ENCODE measurements at places on chromosomes 5 and 9. TPM values are rescaled to one million over a fixed set of nuclear protein-coding genes. Genes with fewer than 3 reads are reported as not detected.

TRPM3 gene
- total RNA-seq, result 10.6 TPM

NAIF1 gene
- total RNA-seq, result 9.2 TPM

PDCD1LG2 gene
- 9.6 TPM for total RNA-seq

PHYHD1 gene
- 5.5 TPM for total RNA-seq

ADAMTSL1 gene
- 55.4 TPM for total RNA-seq

SLC36A2 gene
- not detected for total RNA-seq

FCHO2 gene
- total RNA-seq, result 21.9 TPM

GPR150 gene
- total RNA-seq, result 0.18 TPM

AQP3 gene
- total RNA-seq, result 2.3 TPM

SPATA31C1 gene
- total RNA-seq, result not detected

EPB41L4B gene
- 0.29 TPM for total RNA-seq

PCDHA11 gene
- not detected for total RNA-seq

CCL28 gene
- 0.86 TPM for total RNA-seq

GAPT gene
- not detected for total RNA-seq

AGTPBP1 gene
- 4.3 TPM for total RNA-seq

FAM151B gene
- 2.9 TPM for total RNA-seq

ZDHHC11B gene
- not detected for total RNA-seq

NPR3 gene
- 4.6 TPM for total RNA-seq

ZFP2 gene
- total RNA-seq, result 0.58 TPM

HTR1A gene
- not detected for total RNA-seq

SPATA31E1 gene
- under 0.01 TPM for total RNA-seq

FAXDC2 gene
- 8.5 TPM for total RNA-seq

NUTM2G gene
- total RNA-seq, result not detected

PCDHGB1 gene
- total RNA-seq, result 0.35 TPM

LYSMD3 gene
- 14.7 TPM for total RNA-seq

THBS4 gene
- 0.18 TPM for total RNA-seq

F2RL2 gene
- 1.8 TPM for total RNA-seq

LRRC19 gene
- total RNA-seq, result not detected

PTGDS gene
- total RNA-seq, result 16.1 TPM

CYLC2 gene
- not detected for total RNA-seq

PLEKHG4B gene
- not detected for total RNA-seq

LCN9 gene
- total RNA-seq, result not detected

CXCL14 gene
- total RNA-seq, result 0.29 TPM

REEP2 gene
- total RNA-seq, result 31.4 TPM

ZDHHC11 gene
- total RNA-seq, result under 0.01 TPM

MCTP1 gene
- 7.2 TPM for total RNA-seq

HTR4 gene
- not detected for total RNA-seq

GBGT1 gene
- total RNA-seq, result 16.7 TPM
